ENCODE measurements at places on chromosomes 2 and 18. TPM values are rescaled to one million over a fixed set of nuclear protein-coding genes. Genes with fewer than 3 reads are reported as not detected.
A peak's percentile ranks its signal among the peaks of the same experiment; 100 is the strongest.

DNA sequence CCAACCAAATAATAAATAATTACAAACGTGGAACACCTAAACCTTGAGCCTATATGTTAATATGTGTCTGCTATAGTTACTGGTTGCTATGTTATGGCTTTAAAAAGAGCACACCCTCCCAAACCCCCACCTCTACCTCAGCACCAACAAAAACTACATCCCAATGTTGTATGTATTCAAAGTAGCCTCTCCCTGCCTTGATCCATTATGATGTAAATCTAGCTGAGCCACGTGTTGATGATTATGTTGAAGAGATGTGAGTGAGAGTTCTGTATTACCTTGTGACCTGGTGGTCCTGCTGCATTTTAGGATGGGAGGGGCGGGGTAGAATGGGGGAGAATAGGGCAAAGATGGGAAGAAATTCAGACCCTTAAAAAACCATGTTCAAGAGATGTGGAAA lies 4.8 kb downstream of the MFSD6 start:
- no peaks in the 10 kb centered on the region for H3K36me3 ChIP-seq
- no peak for DNase-seq
- H3K27me3 ChIP-seq: no peaks in the 10 kb centered on the region
- no peak overlapping the region for H3K27ac ChIP-seq
- peaks cover 32% of the 10 kb centered on the region for H3K4me1 ChIP-seq

GRCh38 chr18:9079818-9080528 lies 22.5 kb upstream of the NDUFV2 start:
- no peak overlapping the region for H3K27ac ChIP-seq
- peaks cover 14% of the 10 kb centered on the region for H3K4me1 ChIP-seq
- H3K4me3 ChIP-seq: no peak overlapping the region
- no peaks in the 10 kb centered on the region for H3K36me3 ChIP-seq
- H3K27me3 ChIP-seq: no peaks in the 10 kb centered on the region

DNA sequence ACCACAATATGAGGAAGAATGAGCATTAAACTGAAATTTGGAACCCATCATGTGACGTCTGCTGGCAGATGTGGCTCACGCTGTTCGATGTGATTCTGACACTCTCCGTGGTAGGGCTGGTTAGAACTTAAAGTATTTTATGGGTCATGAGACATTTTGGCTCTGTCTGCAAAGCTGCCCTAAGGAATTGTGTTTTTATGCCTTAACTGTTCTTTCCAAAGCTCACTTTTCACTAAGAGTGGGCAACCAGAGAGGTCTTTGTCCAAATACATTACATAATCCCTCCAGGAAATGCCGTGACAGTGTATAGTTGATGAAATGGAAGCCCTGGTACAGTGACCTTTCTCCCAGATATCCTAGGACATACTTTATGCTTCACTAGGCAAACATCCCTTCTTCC lies 119.1 kb downstream of the AQP4 start:
- H3K27ac ChIP-seq: peak overlapping the region; percentile 69
- DNase-seq: no peak
- H3K27me3 ChIP-seq: no peaks in the 10 kb centered on the region
- peaks cover 42% of the 10 kb centered on the region for H3K4me1 ChIP-seq
- no peaks in the 10 kb centered on the region for H3K36me3 ChIP-seq
- H3K4me3 ChIP-seq: no peak overlapping the region

- H3K27me3 ChIP-seq: no peaks in the 10 kb centered on the region
- no peak for DNase-seq
- H3K36me3 ChIP-seq: no peaks in the 10 kb centered on the region
- H3K4me1 ChIP-seq: no peaks in the 10 kb centered on the region
- no peak overlapping the region for H3K4me3 ChIP-seq
- H3K27ac ChIP-seq: no peak overlapping the region
Measured at GRCh38 chr2:198308368-198308767, 504.0 kb downstream of the PLCL1 start.

DNA sequence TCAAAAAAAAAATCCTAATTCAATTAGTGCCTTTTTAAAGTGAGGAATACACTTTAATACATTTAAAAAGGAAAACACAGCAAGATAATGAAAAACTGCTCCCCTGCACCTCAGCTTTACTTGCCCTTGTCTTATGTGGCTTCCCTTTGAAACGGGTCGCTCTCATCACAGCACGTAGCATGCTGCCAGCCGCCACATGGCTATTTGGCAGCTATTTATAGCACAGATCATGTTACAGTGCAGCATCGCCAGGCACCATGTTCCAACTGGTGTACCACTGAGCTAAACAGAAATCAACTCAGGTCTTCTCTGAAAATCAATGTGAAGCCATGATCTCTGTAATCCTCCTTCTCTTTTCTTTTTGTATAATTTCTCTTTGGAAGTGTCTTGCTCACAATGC lies 65.1 kb downstream of the TMEM182 start:
- H3K4me1 ChIP-seq: no peaks in the 10 kb centered on the region
- DNase-seq: peak; percentile 52
- H3K36me3 ChIP-seq: no peaks in the 10 kb centered on the region
- no peak overlapping the region for H3K4me3 ChIP-seq
- H3K27me3 ChIP-seq: no peaks in the 10 kb centered on the region
- H3K27ac ChIP-seq: no peak overlapping the region

- no peak overlapping the region for H3K4me3 ChIP-seq
- DNase-seq: peak; percentile 81
- H3K27me3 ChIP-seq: no peaks in the 10 kb centered on the region
- H3K27ac ChIP-seq: peak overlapping the region; percentile 80
- H3K4me1 ChIP-seq: peaks cover 55% of the 10 kb centered on the region
Measured at GRCh38 chr2:205708231-205708631, 25.9 kb downstream of the NRP2 start.

Gene GALR1
- 0.40 TPM for total RNA-seq
